ENCODE measurements at places on chromosomes 3 and 15.

DNA sequence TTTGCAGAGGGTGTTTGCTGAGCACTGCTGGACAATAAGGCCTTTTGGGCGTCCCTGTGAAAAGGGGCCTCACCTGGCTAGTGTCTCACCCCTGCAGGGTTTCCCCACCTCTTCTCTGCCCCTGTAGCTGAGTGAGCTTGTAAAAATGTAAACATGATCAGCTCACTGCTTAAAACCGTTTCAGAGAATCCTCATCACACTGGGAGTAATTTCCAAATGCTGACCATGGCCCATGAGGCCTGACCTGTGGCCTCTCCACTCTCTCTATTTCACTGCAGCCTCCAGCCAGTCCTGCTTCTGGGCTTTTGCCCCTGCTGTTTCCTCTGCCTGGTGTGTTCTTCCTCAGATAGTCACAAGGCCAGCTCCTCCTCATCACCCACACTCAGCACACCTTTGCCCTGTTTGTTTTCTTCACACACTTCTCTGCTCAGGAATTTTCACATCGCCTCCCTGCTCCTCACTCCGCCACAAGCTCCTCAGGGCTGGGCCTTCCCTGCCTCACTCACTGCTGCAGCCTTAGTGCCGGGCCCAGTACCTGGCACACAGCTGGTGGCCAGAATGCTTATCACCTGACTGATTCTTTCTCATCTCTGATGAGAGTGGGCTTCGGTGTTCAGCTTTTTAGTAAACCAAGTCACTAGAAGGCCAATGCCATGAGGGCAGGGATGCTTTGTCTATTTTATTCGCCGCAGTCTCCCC is 79.3 kb upstream of the SEC13 start:
- DNase-seq: no peak

DNA sequence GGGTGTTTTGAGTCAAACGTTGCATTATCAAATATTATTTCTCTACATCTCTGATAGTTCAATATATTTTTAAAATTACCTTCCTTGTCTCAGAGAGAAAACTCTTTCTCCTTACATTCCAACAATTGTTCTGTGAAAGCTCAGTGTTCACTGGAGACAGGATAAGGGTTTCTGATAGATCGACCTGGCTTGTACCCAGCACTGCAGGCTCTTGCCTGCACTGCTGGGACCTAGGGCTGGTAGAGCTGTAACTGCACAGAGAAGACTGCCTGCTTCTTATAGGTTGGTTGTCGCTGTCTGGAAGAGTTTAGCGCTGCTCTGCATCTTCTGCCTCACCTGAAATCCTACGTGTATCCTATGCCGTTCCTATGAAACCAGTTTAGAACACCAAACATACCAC is 249.9 kb upstream of the LRTM1 start:
- no peak for DNase-seq

DNA sequence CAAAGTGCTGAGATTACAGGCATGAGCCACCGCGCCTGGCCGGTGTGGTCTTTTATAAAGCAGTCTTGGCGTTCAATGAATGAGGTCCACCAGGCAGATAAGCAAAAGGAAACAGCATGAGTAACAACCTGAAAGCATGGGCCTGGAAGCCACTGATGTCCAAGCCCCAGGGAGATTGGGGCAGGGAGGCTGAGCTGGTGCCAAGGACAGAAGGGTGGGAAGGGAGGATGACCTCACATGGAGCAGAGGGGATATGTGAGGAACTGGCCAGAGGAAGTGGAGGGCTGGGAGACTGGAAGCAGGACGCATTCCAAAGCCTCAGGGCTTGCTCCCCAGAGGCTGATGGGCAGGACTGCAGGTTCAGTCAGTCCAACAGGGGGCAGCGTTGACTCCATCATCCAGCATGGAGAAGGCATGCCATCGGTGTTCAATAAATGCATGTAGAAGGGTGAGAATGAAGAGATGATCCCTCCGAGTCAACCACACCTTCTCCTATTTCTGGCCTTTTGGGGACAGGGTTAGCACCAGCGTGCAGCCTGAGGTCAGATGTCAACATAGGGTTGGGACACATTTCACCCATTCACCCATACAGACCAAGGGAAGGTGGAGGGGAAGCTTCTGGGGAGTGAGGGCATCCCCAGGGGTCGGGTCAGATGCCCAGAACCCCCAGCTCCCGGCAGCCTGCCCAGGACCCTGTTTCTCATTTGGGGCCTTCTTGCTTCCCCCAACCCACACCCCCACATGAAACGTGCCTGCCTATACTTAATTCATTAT is 14.8 kb downstream of the MYL3 start:
- no peak for DNase-seq

- DNase-seq: no peak
Observed at GRCh38 chr3:17742880-17743657, 638 bp upstream of the TBC1D5 start.

- DNase-seq: no peak
Observed at GRCh38 chr3:4908433-4909156, 70.6 kb upstream of the BHLHE40 start.

GRCh38 chr3:146161663-146162002 is 649 bp upstream of the PLOD2 start:
- peak; percentile 55 for DNase-seq

DNA sequence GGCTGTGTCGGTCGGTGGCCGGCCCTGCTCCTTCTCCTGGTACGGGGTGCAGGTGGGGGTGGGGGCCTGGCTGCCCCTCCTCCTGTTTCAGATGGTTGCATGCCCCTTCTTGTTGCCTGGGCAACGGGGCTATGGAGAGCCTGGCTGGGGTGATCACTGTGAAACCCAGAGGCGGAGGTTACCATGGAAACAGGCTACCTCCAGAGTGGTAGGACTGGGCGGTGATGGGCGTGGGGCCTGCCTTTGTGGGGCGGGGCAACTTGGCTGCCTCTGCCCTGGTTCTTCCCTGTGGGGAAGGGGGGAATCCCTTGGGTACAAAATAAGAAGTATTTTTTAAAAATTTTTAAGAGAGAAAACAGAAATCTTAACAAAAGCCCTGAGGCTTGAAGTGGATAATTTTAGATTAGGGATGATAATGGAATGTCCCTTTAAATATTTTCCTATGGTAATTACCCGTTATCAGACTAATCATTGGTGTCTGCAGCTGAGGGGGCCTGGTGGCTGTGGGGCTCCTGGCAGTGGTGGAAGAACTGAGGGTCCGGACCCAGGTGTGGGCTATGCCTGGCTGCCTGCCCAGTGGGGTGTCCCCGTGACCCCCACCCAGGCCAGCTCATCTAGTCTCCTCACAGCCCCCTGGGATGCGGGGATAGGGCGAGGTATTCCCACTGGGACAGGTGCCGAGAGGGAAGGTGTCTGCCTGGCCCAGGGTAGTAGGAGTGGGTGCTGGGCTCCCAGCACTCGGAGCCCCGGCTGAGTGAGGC is 32.5 kb downstream of the PLXNA1 start:
- peak; percentile 61 for DNase-seq

GRCh38 chr15:36632226-36632625 is 52.8 kb downstream of the CDIN1 start:
- no peak for DNase-seq

All from NCI-H524 (cell line).